EL (cell line): ENCODE measurements at places on chromosomes 7 and 10.

- no peak for DNase-seq
Measured at GRCh38 chr7:140126435-140127034, 50.2 kb downstream of the KDM7A start.

- DNase-seq: no peak
Measured at GRCh38 chr10:5538892-5539651, 14.3 kb downstream of the CALML3 start.

- DNase-seq: no peak
Measured at GRCh38 chr7:133409421-133409820, 156.5 kb downstream of the EXOC4 start.

GRCh38 chr7:17625043-17625442 lies 315.3 kb downstream of the SNX13 start:
- peak; percentile 88 for DNase-seq

GRCh38 chr7:44388089-44388970 lies 62.9 kb upstream of the CAMK2B start:
- DNase-seq: no peak

GRCh38 chr10:106935978-106936451 lies 228.5 kb downstream of the SORCS1 start:
- no peak for DNase-seq

DNA sequence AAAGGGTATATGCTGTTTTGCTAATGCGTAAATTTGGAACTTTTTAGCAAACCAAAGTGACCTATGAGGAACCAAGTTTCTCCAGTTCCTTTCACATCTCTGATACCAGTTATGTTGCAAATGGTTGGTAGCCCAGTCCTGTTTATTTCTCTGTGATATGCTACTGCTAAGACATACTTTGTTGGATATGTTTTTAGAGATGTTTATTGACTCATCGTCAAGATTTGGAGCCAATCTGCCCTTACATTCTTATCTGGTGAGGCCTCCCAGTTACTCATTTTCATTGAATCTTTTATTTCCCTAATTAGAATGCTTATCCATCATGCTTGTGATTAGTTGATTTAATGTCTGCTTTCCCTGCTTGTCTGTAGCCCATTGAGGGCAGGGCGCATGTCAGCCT lies 58.9 kb downstream of the LRGUK start:
- peak; percentile 76 for DNase-seq

- no peak for DNase-seq
Measured at GRCh38 chr7:122299624-122300210, 4.8 kb downstream of the FEZF1 start.
